Cardiac fibroblast (primary cell): ENCODE measurements at places on chromosomes 11 and 22.

- no peak for DNase-seq
Measured at GRCh38 chr11:39037611-39038010, 2421.8 kb downstream of the LRRC4C start.

GRCh38 chr11:83493917-83494316 lies 207.8 kb upstream of the CCDC90B start:
- no peak for DNase-seq

DNA sequence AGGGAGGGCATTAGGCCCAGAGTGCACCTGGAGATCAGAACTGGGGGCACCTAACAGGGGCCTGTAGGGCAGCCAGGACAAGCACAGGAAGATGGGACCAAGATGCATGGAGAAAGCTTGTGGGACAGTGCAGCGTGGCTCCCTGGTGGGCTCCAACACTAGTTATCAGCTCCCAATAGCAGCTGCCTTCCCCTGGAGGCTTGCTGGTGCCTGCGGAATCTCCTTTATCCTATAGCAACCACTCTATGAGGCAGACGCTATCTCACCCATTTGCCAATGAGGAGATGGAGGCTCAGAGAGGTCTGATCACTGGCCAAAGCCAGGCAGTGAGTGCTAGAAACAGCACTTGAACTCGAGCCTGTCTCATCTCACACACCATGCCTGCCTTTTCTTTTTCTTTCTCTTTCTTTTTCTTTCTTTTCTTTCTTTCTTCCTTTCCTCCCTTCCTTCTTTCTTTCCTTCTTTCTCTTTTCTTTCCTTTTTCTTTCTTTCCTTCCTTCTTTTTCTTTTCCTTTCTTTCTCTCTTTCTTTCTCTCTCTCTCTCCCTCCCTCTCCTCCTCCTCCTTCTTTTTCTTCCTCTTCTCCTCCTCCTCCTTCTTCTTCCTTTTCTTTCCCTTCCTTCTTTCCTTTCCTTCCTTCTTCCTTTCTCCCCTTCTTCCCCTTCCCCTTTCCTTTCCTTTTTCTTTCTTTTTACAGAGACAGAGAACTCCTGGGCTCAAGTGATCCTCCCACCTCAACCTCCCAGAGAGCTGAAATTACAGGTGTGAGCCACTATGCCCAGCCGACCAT lies 16.1 kb upstream of the SEC14L4 start:
- no peak for DNase-seq

DNA sequence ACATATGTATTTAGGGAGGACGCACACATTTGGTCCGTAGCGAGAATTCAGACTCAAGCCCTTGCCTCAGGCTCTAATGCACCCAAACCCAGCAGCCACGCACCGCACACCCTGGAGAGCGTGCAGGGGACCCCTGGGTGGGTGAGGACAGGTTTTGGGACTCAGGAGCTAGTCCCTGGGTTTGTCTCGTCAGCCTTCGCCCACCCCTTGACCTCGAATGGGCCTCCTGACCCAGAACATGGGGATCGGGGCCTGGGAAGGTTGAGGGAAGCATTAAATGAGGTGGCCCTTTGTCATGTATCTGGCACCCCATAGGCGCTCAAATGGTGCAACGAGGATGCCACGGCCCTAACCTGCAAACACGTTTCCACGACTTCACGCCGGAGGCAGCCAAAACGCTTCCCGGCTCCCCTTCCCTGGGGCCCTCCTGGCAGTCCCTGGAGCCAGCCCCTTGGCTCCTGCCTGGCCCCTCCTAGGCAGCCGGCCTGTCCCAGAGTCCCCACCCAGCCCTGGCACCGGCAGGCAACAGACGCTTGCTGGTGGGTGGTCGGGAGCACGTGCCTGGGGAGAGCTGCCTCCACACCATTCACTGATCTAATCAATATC lies 5.5 kb upstream of the LINC01488 start:
- DNase-seq, result no peak

GRCh38 chr11:87097582-87097981 lies 59.8 kb downstream of the TMEM135 start:
- peak; percentile 54 for DNase-seq

DNA sequence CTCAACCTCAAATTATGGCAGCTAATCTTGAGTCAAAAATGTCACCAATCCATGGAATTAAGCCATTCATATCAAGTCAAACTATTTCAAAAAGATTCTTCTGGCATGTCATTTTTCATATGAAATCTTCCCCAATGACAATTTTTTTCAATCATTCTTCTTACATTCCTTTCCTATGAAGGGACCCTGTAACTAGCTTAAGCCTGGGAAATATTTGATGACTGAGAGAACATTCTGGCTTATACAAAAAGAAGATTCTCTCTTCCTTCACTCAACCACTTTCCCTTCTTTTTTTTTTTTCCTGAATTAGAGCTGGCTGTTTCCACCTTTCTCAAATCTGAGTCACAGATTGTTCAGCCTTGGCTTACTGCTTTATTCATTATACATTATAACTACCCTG lies 903.7 kb downstream of the FAM181B start:
- DNase-seq, result no peak

DNA sequence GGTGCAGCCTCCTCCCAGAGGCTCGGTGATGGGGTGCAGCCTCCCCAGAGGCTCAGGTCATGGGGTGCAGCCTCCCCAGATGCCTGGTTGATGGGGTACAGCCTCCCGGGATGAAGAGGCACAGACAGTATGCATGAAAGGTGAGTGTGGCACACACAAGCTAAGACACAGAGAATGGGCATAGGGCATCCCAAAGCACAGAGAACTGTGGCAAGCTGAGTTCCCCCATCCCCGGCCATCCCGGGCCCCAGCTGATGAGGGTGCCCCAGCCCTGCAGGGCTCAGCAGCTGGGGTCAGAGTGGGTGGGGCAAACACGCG lies 4.8 kb upstream of the SYT8 start:
- no peak for DNase-seq

- DNase-seq, result no peak
Measured at GRCh38 chr11:66564984-66565383, 3.4 kb downstream of the CTSF start.

GRCh38 chr22:19723232-19723982 lies at the start of gene GP1BB:
GP1BB (plus strand) TSS chr22:19723539; CDS start chr22:19723570, 31 bp downstream.
- no peak for DNase-seq

DNA sequence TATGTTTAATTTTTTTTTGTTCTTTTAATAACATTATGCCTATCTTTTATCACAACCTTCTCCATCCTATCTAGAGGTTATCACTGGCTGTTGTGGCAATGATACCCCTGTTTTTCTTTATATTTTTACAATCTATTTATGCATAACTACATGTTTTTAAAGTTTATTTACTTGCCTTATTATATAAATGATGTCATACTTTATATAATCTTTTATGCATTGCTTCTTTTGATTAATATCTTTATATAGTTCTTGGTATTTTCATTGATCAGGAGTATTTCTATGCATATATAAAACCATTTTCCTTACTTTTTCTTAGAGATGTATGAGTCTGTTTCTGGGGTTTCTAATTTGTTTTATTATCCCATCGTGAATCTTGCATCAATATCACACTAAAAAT lies 719.8 kb upstream of the RAG2 start:
- no peak for DNase-seq

DNA sequence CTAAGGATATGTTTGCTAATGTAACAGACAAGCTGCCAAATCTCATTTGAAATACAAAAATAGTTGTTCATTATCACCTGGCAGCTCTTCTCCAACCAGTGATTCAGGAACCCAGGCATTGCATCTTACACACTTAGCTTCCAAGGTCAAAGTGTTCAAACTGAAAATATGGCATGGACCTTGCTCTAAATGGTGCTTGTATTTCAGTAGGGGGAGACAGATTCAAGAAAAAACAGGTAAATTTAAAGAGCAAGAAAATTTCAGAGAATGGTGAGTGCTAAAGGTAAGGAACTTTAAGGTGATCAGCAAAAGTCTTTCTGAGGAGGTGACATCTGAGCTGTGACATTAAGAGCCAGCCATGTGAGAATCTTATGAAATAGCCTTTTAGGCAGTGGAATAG lies 82.8 kb upstream of the E2F8 start:
- DNase-seq, result peak; percentile 41

GRCh38 chr11:118547132-118547531 lies 16.1 kb downstream of the TMEM25 start:
- DNase-seq, result no peak

- no peak for DNase-seq
Measured at GRCh38 chr11:88100151-88100550, 75.1 kb downstream of the RAB38 start.

DNA sequence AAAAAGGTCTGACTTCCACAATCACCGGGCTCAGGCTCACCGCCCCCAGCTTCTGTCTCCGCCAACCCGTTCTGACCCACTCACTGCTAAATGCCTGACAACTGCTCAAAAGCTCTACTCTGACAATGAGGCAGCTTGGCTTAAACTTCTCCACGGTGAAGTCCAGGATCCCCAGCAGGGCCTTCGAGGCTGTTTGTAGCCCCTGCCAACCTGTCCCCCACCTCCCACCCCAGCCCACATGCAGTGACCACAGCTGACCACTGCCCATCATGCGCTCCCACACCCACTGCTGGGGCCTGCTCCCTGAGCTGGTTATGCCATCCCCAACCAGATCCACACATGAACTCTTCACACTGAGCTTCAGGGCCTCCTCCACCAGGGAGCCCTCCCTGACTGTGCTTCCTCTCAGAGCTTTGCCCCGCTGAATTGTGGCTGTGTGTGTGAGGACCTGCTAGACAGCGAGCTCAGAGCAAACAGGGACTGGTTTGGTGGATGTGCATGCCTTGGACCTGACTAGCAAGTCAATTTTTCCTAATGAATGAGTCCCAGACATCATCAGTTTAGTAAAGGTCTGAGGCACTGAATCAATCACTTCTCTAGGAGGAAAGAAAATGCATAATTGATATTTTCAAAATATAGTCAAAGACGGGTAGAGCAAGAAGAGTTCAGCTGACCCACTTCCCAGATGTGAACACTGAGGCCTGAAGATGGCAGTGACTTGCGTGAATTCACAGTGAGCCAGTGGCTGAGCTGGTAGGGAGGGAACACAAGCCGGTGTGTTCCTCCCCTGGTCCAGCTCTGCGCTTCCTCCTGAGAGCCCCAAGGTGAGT lies 7.7 kb downstream of the LRRC32 start:
- DNase-seq, result no peak

DNA sequence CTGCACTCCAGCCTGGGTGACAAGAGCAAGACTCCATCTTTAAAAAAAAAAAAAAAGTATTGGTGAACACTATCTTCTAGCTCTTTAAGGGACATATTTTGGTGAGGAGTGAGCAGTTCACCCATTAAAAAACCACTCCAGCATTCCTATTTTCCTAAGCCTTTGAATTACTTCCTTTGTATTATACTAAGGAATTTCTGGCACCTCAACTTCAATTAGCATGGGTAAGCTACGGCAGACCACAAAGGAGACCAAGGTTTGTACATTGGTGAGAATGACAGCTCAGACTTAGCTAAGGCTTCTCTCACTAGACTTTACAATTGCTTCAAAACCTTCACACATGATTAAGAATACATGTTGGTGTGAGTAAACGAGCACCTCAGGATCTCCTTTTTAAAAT lies 57.0 kb upstream of the BIRC3 start:
- no peak for DNase-seq

DNA sequence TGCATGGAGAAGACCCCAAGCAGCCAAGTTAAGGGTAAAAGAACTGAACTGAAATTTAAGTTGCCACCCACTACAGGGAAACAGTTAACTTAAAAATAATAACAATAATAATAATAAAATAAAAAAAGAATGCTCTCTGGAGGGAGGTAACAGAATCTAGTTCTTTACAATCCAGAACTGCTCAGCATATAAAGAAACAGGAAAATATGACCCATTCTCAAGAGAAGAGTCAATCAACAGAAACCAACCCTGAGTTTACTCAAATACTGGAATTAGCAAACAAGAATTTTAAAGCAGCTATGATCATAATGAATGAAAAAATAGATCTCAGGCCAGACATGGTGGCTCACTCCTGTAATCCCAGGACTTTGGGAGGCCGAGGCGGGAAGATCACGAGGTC lies 53.8 kb downstream of the DENND5A start:
- DNase-seq, result no peak

GRCh38 chr22:20577549-20577975 lies 70.2 kb downstream of the MED15 start:
- no peak for DNase-seq

- DNase-seq, result peak; percentile 40
Measured at GRCh38 chr11:37525336-37525735, 927.3 kb upstream of the RAG2 start.
